ENCODE measurements at places on chromosomes 7 and 10. TPM values are rescaled to one million over a fixed set of nuclear protein-coding genes. Genes with fewer than 3 reads are reported as not detected.

SAP25 gene
- 8.1 TPM for total RNA-seq

FAM221A gene
- total RNA-seq = 34.4 TPM

SLC39A12 gene
- total RNA-seq = not detected

SPAM1 gene
- total RNA-seq = not detected

FXYD4 gene
- total RNA-seq = not detected

DPYSL4 gene
- total RNA-seq = 54.6 TPM

TFEC gene
- total RNA-seq = not detected

RHOBTB1 gene
- total RNA-seq = 23.8 TPM

GRCh38 chr10:98758463-98758862 is 311.7 kb upstream of the HPS1 start:
- no peak for DNase-seq
- no peak overlapping the region for H3K4me3 ChIP-seq
- no peak overlapping the region for H3K27ac ChIP-seq
- no peaks in the 10 kb centered on the region for H3K27me3 ChIP-seq
- no peaks in the 10 kb centered on the region for H3K36me3 ChIP-seq
- H3K4me1 ChIP-seq = no peaks in the 10 kb centered on the region

DNA sequence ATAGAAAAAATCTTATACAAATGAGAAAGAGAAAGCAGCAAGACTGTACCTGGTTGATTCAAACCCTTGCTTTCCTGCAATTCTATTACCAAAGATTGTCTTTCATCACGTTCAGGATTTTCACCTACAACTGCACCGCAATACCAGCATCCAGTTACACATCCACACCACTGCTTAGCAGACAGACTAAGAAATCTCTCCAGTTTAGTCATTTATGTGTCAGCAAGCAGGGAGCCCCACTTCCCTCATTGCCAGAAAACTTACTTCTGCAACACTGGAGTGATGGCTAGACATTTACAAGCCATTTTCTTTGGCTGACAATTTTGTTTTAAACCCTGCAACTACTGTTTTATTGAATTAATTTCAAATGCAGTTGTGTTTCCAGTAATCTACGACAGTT is 359.6 kb upstream of the MEOX2 start:
- H3K27ac ChIP-seq = no peak overlapping the region
- no peaks in the 10 kb centered on the region for H3K36me3 ChIP-seq
- no peaks in the 10 kb centered on the region for H3K27me3 ChIP-seq
- no peaks in the 10 kb centered on the region for H3K4me1 ChIP-seq

- H3K4me1 ChIP-seq = peaks cover 7% of the 10 kb centered on the region
- DNase-seq = no peak
- no peaks in the 10 kb centered on the region for H3K27me3 ChIP-seq
- H3K36me3 ChIP-seq = no peaks in the 10 kb centered on the region
Observed at GRCh38 chr10:4549139-4549653, 276.8 kb upstream of the AKR1E2 start.

DNA sequence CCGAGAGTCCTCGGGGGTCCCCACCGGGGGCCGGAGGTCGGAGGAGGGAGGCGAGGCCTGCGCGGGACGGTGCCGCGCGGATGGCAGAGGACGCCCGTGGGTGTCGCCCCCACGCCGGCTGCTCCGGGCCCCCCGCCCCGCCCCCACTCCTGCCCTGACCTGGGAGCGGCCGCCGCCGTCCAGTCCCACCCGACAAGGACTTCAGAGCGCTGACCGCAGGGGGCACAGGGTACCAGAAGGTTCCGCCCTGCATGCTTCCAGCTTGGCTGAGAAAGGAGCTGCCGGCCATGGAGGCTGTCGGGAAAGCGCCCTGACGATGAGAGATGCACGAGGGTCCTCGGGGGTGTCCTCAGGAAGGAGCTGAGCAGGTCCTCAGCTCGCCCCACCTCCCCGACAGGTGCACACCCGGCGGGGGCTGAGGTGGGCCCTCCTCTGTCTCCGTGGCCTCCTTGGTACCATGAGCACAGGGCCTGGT is 57.0 kb upstream of the DNAJB6 start:
- H3K27me3 ChIP-seq = no peaks in the 10 kb centered on the region
- H3K36me3 ChIP-seq = no peaks in the 10 kb centered on the region
- DNase-seq = no peak

- DNase-seq = no peak
- H3K27ac ChIP-seq = no peak overlapping the region
- H3K27me3 ChIP-seq = peaks cover 21% of the 10 kb centered on the region
- H3K4me3 ChIP-seq = no peak overlapping the region
- H3K4me1 ChIP-seq = no peaks in the 10 kb centered on the region
Observed at GRCh38 chr10:128860574-128860973, 606.5 kb upstream of the MGMT start.

DNA sequence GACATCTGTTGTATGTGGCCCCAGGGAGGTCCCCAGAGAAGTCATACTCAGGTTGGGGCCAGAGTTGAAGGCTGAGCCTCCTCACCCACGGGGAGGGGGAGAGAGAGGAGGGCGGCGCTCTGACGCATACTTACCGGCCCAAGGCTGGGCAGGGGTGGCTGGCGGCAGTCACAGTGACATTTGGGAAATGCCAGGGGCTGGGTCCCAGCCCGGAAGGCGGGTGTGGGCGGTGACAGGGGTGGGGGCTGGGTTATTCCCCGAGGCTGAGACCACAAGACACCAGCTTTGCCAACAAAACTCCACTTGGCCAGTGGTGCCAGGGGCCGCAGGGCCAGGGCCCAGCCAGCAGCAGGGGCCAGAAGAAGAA is 41.1 kb downstream of the RASGEF1A start:
- H3K4me1 ChIP-seq = peaks cover 3% of the 10 kb centered on the region
- no peak overlapping the region for H3K27ac ChIP-seq
- DNase-seq = peak; percentile 7
- no peak overlapping the region for H3K4me3 ChIP-seq

DNA sequence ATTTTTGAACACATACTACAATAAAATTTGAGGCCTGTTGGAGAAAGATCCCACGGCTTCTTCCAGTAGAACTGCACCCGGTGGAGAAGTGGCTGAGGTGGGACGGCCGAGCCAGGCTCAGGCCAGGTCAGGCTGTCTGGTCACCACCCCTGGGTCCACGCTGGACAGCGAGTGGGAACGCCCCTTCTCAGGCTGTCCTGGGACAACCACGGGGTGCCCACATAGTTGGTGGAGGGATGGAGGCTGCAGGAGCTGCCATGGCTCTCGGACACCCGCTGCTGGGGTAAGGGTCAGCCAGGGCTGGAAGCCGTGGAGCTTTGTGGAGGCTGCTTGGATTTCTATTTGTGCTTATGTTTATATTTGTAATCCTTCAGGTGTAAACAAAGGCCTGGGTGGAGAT is 206.5 kb downstream of the DNAJB6 start:
- H3K36me3 ChIP-seq = no peaks in the 10 kb centered on the region
- no peak overlapping the region for H3K4me3 ChIP-seq
- DNase-seq = no peak
- no peak overlapping the region for H3K27ac ChIP-seq
- peaks cover 28% of the 10 kb centered on the region for H3K27me3 ChIP-seq

- peaks cover 50% of the 10 kb centered on the region for H3K4me1 ChIP-seq
- peak overlapping the region; percentile 89 for H3K27ac ChIP-seq
- H3K27me3 ChIP-seq = no peaks in the 10 kb centered on the region
- H3K4me3 ChIP-seq = peak overlapping the region; percentile 95
- peaks cover 13% of the 10 kb centered on the region for H3K36me3 ChIP-seq
Observed at GRCh38 chr10:100345570-100346330, 1.3 kb upstream of the SCD start.

GRCh38 chr7:140314573-140315480 is 83.5 kb downstream of the SLC37A3 start:
- H3K36me3 ChIP-seq = peaks cover 14% of the 10 kb centered on the region
- peak overlapping the region; percentile 6 for H3K27ac ChIP-seq
- no peak overlapping the region for H3K4me3 ChIP-seq
- H3K4me1 ChIP-seq = peaks cover 2% of the 10 kb centered on the region

GRCh38 chr10:106931159-106931852 is 233.2 kb downstream of the SORCS1 start:
- no peaks in the 10 kb centered on the region for H3K36me3 ChIP-seq
- H3K27me3 ChIP-seq = no peaks in the 10 kb centered on the region
- no peak overlapping the region for H3K4me3 ChIP-seq
- H3K27ac ChIP-seq = no peak overlapping the region
- no peak for DNase-seq
- H3K4me1 ChIP-seq = peaks cover 26% of the 10 kb centered on the region

DNA sequence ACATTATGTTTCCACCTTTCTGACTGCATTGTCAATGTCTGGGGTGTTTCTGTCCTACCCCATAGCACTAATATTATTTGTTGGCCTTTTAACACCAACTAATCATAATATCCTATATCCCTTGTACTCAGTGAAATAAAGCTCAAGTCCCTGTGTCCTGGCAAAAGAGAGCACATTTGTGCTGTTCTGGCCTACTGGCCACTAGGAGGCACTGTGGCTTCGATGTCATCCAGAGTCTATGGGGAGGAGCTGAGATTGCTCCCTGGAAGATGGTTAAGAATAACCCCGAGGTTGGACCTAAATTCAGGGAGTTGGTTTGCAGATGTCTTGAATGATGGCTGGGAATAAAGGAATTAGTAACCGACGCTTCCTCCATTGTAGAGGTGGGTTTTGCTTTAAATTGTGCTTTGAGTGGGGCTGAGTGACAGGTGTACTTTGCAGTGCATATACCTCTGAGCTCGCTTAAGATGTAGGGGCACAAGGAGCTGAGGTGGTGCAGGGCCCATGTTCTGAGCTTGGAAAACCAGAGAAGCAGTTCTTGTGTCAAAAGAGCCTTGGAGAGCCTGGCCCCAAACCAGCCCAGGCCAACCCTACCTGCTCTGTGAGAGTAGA is 191.2 kb upstream of the PRSS1 start:
- H3K4me1 ChIP-seq = peaks cover 5% of the 10 kb centered on the region
- H3K27me3 ChIP-seq = peaks cover 20% of the 10 kb centered on the region
- no peaks in the 10 kb centered on the region for H3K36me3 ChIP-seq
- DNase-seq = no peak

- H3K27ac ChIP-seq = no peak overlapping the region
- H3K4me3 ChIP-seq = no peak overlapping the region
- peaks cover 5% of the 10 kb centered on the region for H3K27me3 ChIP-seq
Observed at GRCh38 chr10:1217661-1218060, 161.5 kb downstream of the WDR37 start.

- H3K4me3 ChIP-seq = no peak overlapping the region
- H3K27ac ChIP-seq = no peak overlapping the region
- DNase-seq = no peak
- H3K36me3 ChIP-seq = peaks cover 2% of the 10 kb centered on the region
- no peaks in the 10 kb centered on the region for H3K4me1 ChIP-seq
- no peaks in the 10 kb centered on the region for H3K27me3 ChIP-seq
Observed at GRCh38 chr10:68506411-68506810, 20.9 kb downstream of the SLC25A16 start.

- H3K27ac ChIP-seq = no peak overlapping the region
- peaks cover 7% of the 10 kb centered on the region for H3K27me3 ChIP-seq
- no peaks in the 10 kb centered on the region for H3K4me1 ChIP-seq
- DNase-seq = no peak
- H3K36me3 ChIP-seq = no peaks in the 10 kb centered on the region
Observed at GRCh38 chr7:38425509-38425908, 152.1 kb upstream of the TARP start.

DNA sequence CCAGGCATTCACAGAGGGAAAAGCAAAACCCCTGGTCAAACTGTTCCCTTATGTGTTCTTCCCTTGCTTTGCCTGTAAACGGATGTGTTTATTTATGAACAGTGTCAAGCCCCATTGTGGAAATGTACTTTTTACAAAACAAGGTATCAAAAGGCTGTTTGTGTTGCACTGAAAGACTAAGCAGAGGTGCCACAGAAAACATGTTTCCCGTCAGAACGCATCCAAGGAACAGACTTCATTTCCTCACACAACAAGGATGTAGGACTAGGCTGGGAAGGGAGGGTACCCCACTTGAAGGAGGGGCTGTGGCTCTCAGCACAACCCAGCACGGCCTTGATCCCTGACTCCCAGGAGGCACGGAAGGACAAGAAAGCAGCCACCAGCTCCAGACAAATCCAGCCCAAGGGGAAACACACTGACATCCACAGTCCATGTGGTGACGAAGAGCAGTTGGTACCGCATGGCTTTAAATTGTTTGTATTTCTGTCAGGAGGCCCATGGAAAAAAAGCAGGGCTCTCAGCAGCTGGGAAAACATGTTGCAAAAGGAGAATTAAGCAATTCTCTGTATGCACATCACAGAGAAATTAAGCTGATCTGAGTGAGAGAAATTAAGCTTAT is 85.6 kb downstream of the RNF216 start:
- peaks cover 3% of the 10 kb centered on the region for H3K4me1 ChIP-seq
- no peaks in the 10 kb centered on the region for H3K27me3 ChIP-seq
- no peak for DNase-seq
- no peak overlapping the region for H3K4me3 ChIP-seq
- peaks cover 4% of the 10 kb centered on the region for H3K36me3 ChIP-seq

- no peak overlapping the region for H3K4me3 ChIP-seq
- peak; percentile 20 for DNase-seq
- H3K27me3 ChIP-seq = peaks cover 22% of the 10 kb centered on the region
- no peaks in the 10 kb centered on the region for H3K36me3 ChIP-seq
- no peak overlapping the region for H3K27ac ChIP-seq
Observed at GRCh38 chr7:134514663-134515062, 12.7 kb upstream of the AKR1B10 start.

DNA sequence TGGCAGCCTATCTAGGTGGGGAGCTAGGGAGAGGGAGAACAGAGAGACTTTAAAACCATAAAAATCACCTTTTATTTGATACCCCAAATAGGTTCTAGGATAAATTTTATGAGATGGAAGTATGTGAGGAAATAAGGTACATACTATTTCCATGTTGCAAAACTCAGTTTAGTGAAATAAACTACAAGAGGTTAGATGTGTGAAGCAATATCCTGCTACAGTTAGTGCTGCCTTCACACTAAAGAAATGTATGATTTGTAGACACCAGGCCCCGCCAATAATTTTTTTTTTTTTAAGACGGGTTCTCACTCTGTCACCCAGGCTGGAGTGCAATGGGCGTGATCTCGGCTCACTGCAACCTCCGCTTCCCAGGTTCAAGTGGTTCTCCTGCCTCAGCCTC is 34.4 kb upstream of the RSBN1L start:
- no peak overlapping the region for H3K27ac ChIP-seq
- H3K4me3 ChIP-seq = no peak overlapping the region
- DNase-seq = no peak
- no peaks in the 10 kb centered on the region for H3K4me1 ChIP-seq
- H3K36me3 ChIP-seq = peaks cover 6% of the 10 kb centered on the region
- H3K27me3 ChIP-seq = no peaks in the 10 kb centered on the region

DNA sequence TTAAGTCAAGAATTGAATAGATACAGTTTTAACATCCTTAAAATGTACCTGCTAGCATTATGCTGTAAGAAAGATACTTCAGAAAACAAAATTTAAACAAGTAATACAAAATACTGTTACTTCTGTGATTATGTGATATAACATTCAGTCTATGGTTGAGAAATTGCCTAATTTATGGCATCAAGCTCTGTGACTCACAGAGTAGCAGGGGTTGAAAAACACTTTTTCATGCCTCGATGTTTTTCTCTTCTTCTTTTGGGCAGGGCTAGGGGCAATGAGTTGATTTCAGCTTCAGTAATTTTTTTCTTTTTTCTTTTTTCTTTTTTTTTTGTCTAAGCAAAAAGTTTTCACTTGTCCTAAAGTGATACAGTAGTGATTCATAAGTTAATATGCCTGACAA is 209.2 kb downstream of the MBL2 start:
- no peaks in the 10 kb centered on the region for H3K27me3 ChIP-seq
- no peaks in the 10 kb centered on the region for H3K4me1 ChIP-seq
- no peak overlapping the region for H3K27ac ChIP-seq
- no peak for DNase-seq
- H3K4me3 ChIP-seq = no peak overlapping the region

GRCh38 chr10:46236941-46237681 is 49.7 kb upstream of the ANTXRL start:
- no peak overlapping the region for H3K27ac ChIP-seq
- H3K4me1 ChIP-seq = no peaks in the 10 kb centered on the region
- H3K36me3 ChIP-seq = no peaks in the 10 kb centered on the region
- DNase-seq = peak; percentile 3

- no peak overlapping the region for H3K27ac ChIP-seq
- peaks cover 44% of the 10 kb centered on the region for H3K27me3 ChIP-seq
- DNase-seq = peak; percentile 7
- H3K4me3 ChIP-seq = no peak overlapping the region
Observed at GRCh38 chr7:44290252-44290620, 35.2 kb downstream of the CAMK2B start.
